ENCODE measurements at places on chromosomes 5 and 9.

- H3K4me3 ChIP-seq: no peak overlapping the region
- no peaks in the 10 kb centered on the region for H3K27me3 ChIP-seq
- peaks cover 77% of the 10 kb centered on the region for H3K4me1 ChIP-seq
- H3K27ac ChIP-seq: peak overlapping the region; percentile 14
- no peaks in the 10 kb centered on the region for H3K36me3 ChIP-seq
These were observed 24.7 kb upstream of the ADAM19 start for GRCh38 chr5:157600252-157600651.

DNA sequence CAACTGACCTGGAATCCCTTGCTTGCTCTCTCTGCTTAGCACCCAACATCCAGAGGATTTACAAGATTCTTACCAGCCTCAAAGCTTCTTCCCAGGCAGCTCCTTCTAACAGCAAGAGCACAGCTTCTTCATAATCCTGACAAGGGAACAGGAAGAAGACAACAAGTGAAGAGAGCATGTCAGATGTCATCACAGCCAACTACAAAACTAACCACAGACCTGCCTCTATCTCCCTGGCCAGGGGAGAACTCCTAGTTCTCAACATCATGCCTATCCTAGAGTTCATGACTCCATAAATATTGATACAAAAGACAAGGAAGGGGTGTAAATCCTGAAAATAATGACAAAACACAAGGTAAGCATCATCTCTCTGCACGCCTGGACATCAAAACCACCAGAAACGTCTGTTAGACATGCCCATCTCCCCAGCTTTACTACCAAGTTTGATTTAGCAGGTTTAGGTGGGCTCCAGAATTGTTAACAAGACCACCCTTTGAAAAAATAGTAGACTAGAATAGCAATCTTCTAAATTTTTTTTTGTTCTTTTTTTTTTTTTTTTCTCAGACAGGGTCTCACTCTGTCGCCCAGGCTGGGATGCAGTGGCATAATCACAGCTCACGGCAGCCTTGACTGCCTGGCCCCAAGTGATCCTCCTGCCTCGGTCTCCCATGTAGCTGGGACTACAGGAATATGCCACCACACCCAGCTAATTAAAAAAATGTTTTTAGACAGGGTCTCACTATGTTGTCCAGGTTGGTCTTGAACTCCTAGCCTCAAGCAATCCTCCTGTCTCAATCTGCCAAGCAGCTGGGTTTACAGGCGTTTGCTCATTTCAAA, 20.2 kb downstream of the ACTL7A start:
- peaks cover 13% of the 10 kb centered on the region for H3K36me3 ChIP-seq
- DNase-seq: no peak
- H3K4me1 ChIP-seq: peaks cover 8% of the 10 kb centered on the region
- H3K27ac ChIP-seq: no peak overlapping the region
- no peak overlapping the region for H3K4me3 ChIP-seq
- no peaks in the 10 kb centered on the region for H3K27me3 ChIP-seq

GRCh38 chr5:35408146-35408545, 177.9 kb upstream of the PRLR start:
- H3K36me3 ChIP-seq: no peaks in the 10 kb centered on the region
- H3K4me3 ChIP-seq: no peak overlapping the region
- no peaks in the 10 kb centered on the region for H3K27me3 ChIP-seq
- H3K27ac ChIP-seq: no peak overlapping the region
- H3K4me1 ChIP-seq: no peaks in the 10 kb centered on the region

DNA sequence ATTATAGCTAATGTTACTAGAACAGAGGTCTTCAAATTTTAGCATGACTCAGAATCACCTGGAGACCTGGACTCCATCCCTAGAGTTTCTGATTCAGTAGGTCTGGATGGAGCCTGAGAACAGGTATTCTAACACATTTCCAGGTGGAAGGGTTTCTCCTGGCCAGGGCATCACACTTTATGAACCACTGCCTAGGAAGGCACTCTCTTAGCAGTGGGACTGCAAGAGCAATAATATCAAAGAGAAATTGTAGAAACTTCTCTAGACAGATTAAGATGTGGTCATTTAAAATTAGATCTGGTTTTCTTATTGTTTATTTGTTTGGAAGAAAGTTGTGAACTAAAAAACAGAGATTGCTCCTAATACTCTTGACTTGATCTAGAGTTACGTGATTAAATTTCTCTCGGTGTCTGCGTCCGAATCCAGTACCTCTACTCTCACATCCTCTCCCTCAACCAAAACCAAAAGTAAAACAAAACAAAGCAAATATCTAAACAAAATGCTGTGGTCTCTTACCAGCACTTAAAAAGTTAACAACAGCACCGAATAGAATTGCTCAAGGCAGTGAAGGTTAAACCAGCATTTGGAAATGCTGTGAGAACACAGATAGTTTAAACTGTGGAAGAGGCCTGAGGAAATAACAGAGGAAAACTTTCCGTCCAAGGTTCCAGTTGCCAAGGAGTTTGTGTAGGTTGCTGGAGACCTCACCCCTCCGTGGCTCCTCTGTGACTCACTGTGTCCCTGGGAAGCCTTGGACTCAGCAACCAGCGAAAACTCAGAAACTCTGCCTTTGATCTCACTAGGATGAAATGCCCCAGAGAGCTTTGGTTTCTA, 193.4 kb downstream of the ARRDC3 start:
- no peak overlapping the region for H3K27ac ChIP-seq
- no peaks in the 10 kb centered on the region for H3K4me1 ChIP-seq
- H3K4me3 ChIP-seq: no peak overlapping the region
- DNase-seq: no peak
- H3K36me3 ChIP-seq: no peaks in the 10 kb centered on the region

Measured in GM12878 (cell line).